ENCODE measurements at places on chromosomes 5 and 9.
A peak's percentile ranks its signal among the peaks of the same experiment; 100 is the strongest.

- no peaks in the 10 kb centered on the region for H3K27me3 ChIP-seq
- DNase-seq = no peak
- H3K36me3 ChIP-seq = no peaks in the 10 kb centered on the region
- H3K27ac ChIP-seq = peak overlapping the region; percentile 3
- no peak overlapping the region for H3K4me3 ChIP-seq
Observed at GRCh38 chr9:105257809-105258208, 13.4 kb downstream of the SLC44A1 start.

GRCh38 chr5:58770136-58770535 lies 187.3 kb downstream of the RAB3C start:
- H3K27ac ChIP-seq = no peak overlapping the region
- DNase-seq = no peak
- H3K4me3 ChIP-seq = no peak overlapping the region

- DNase-seq = no peak
- H3K36me3 ChIP-seq = no peaks in the 10 kb centered on the region
- H3K4me1 ChIP-seq = no peaks in the 10 kb centered on the region
- no peak overlapping the region for H3K27ac ChIP-seq
Observed at GRCh38 chr5:133205649-133206048, 153.8 kb downstream of the HSPA4 start.

GRCh38 chr9:106177216-106177615 lies 482.9 kb downstream of the TMEM38B start:
- H3K4me3 ChIP-seq = no peak overlapping the region
- no peaks in the 10 kb centered on the region for H3K4me1 ChIP-seq
- H3K27ac ChIP-seq = no peak overlapping the region
- no peak for DNase-seq

- no peak overlapping the region for H3K4me3 ChIP-seq
- no peaks in the 10 kb centered on the region for H3K27me3 ChIP-seq
- peaks cover 53% of the 10 kb centered on the region for H3K36me3 ChIP-seq
Observed at GRCh38 chr5:135395451-135395850, 3.6 kb downstream of the MACROH2A1 start.

DNA sequence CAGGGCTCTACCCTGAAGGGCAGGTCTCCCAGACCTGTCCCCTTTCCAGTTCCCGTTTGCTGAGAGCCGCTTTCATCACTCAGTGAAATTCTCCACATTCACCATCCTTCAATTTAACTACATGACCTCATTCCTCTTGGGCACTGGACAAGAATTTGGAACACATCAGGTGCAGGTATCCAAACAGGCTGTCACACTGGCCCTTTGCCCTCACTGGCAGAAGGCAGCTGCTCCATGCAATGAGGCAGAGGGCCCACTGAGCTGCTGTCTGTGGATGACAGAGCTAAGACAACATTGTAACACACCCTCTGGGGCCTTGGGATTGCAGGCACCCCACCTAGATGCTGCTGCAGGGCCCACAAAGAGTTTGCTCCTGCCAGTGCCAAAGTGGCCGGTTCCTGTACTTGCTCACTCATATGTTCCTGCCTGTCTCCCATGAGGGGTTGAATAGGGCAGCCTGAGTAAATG lies 55.1 kb downstream of the ACTL7B start:
- no peaks in the 10 kb centered on the region for H3K4me1 ChIP-seq
- H3K27me3 ChIP-seq = no peaks in the 10 kb centered on the region
- DNase-seq = no peak

DNA sequence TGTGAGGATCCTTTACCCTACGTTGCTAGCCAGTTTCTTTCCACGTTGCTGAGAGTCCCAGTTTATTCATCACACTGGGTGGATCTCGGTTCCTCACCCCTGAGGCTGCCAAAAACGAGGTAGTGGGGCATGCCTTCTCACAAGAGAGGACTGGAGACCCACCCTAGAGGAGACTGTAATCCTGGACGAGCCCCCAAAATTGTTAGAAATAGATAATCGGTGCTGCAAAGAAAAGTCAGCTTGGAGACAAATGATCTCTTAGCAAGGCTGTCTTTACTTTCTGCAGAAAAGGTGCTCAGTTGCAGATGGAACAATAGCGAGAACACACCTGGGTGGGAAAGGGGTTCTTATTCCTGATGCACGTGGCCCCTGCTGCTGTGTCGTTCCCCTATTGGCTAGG lies 101.8 kb downstream of the TMEM167A start:
- peaks cover 17% of the 10 kb centered on the region for H3K36me3 ChIP-seq
- DNase-seq = peak; percentile 22
- H3K27ac ChIP-seq = peak overlapping the region; percentile 96

DNA sequence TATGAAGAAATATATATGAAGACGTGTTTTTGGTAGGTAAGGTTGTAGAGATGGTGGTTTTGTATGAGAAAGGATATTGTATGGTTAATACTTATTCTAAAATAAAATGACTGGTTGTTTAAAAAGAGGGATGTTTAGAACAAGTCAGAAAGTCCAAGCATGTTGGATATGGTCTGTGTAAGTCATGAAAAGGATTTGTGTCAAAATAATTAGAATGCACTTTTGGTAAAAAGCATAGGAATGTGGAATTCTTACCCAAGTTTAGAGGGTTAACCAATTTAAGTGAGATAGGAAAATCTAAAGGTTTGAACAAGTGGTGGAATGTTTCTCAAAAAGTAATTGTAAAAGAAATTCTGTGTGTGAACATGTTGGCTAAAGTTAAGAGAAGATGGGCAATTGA lies 1556.5 kb upstream of the C9orf72 start:
- H3K4me3 ChIP-seq = no peak overlapping the region
- H3K4me1 ChIP-seq = no peaks in the 10 kb centered on the region
- no peaks in the 10 kb centered on the region for H3K36me3 ChIP-seq
- no peak overlapping the region for H3K27ac ChIP-seq
- H3K27me3 ChIP-seq = no peaks in the 10 kb centered on the region
